ENCODE measurements at places on chromosomes 2 and 18. TPM values are rescaled to one million over a fixed set of nuclear protein-coding genes. Genes with fewer than 3 reads are reported as not detected.
A peak's percentile ranks its signal among the peaks of the same experiment; 100 is the strongest.

RTP5 gene
- not detected for total RNA-seq

KCNG2 gene
- total RNA-seq, result not detected

ABHD1 gene
- total RNA-seq, result not detected

COL3A1 gene
- total RNA-seq, result 389 TPM

GRCh38 chr2:131148426-131148825 lies 43.3 kb downstream of the PLEKHB2 start:
- no peaks in the 10 kb centered on the region for H3K4me1 ChIP-seq
- H3K4me3 ChIP-seq, result no peak overlapping the region

DNA sequence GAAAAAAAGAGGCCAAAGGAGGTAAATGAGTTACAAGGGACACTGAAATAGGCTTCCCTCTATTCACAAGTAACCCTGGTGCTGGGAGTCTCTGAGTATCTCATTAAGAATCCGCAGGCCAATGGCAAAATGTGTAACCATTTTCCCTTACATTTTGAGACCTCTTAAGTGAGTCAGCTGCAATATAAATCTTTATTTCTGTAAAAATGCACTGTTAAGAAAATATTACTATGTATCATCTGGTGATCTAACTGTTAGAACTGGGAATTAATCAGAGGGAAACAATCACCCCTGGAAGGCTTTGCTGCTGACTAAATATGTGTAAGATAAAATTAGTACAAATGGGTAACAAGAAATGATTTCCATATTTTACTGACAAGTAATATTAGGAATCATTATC lies 483.1 kb upstream of the CHST9 start:
- no peak overlapping the region for H3K4me3 ChIP-seq
- no peaks in the 10 kb centered on the region for H3K36me3 ChIP-seq
- no peak overlapping the region for H3K27ac ChIP-seq
- no peaks in the 10 kb centered on the region for H3K27me3 ChIP-seq

GRCh38 chr2:152635635-152636298 lies 81.5 kb downstream of the PRPF40A start:
- H3K27ac ChIP-seq, result no peak overlapping the region
- peak; percentile 39 for ATAC-seq
- no peaks in the 10 kb centered on the region for H3K27me3 ChIP-seq
- no peaks in the 10 kb centered on the region for H3K36me3 ChIP-seq
- H3K4me1 ChIP-seq, result no peaks in the 10 kb centered on the region
- H3K4me3 ChIP-seq, result no peak overlapping the region

Data from gastroesophageal sphincter (tissue), 4 donors.